ENCODE measurements at places on chromosomes 1 and 21.

- no peak overlapping the region for H3K4me3 ChIP-seq
- H3K4me1 ChIP-seq: peaks cover 15% of the 10 kb centered on the region
- H3K36me3 ChIP-seq: no peaks in the 10 kb centered on the region
- H3K27ac ChIP-seq: no peak overlapping the region
Measured at GRCh38 chr1:9166289-9167235, 37.7 kb upstream of the GPR157 start.

GRCh38 chr1:246930830-246931548 lies 759 bp downstream of the AHCTF1 start:
- peak overlapping the region; percentile 99 for H3K27ac ChIP-seq
- no peaks in the 10 kb centered on the region for H3K36me3 ChIP-seq
- H3K4me1 ChIP-seq: no peaks in the 10 kb centered on the region
- H3K27me3 ChIP-seq: no peaks in the 10 kb centered on the region
- peak overlapping the region; percentile 100 for H3K4me3 ChIP-seq
- DNase-seq: peak; percentile 30

DNA sequence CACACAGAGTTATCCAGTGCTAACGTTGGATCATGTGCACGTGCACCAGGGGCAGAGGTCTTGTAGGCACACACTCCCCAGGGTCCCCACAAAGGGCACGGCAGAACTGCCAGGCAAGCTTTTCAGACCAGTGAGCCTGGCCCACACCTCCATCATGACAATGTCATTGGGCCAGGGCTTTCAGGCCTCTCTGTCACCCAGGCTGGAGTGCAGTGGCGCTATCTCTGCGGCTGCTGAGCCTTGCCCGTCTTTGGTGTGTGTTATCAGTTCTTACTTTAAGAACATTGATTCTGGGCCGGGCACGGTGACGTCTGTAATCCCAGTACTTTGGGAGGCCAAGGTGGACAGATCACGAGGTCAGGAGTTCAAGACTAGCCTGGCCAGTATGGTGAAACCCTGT lies 44.2 kb downstream of the PKNOX1 start:
- no peaks in the 10 kb centered on the region for H3K4me1 ChIP-seq
- peaks cover 10% of the 10 kb centered on the region for H3K36me3 ChIP-seq
- no peak for DNase-seq
- no peak overlapping the region for H3K27ac ChIP-seq
- no peak overlapping the region for H3K4me3 ChIP-seq

DNA sequence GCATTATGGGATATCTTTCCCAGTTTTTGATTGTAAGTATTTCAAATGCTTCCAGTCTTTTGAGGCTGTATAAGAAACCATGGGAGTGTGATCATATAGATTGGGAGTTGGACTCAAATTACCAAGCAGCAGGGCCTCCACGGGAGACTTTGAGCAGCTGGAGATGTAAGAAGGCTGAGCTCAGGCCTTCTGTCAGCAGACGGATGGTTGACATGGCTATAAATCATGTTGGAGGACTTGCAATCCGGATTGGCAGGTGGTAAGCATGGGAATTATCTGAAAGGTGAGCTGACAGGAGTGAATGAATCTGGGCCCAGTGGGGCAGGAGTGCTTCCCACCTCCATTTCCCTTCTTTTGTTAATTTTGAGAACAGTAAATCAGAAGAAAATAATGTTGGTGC lies 83.2 kb upstream of the PPM1J start:
- H3K4me3 ChIP-seq: no peak overlapping the region
- no peaks in the 10 kb centered on the region for H3K36me3 ChIP-seq
- no peaks in the 10 kb centered on the region for H3K27me3 ChIP-seq
- peaks cover 2% of the 10 kb centered on the region for H3K4me1 ChIP-seq

DNA sequence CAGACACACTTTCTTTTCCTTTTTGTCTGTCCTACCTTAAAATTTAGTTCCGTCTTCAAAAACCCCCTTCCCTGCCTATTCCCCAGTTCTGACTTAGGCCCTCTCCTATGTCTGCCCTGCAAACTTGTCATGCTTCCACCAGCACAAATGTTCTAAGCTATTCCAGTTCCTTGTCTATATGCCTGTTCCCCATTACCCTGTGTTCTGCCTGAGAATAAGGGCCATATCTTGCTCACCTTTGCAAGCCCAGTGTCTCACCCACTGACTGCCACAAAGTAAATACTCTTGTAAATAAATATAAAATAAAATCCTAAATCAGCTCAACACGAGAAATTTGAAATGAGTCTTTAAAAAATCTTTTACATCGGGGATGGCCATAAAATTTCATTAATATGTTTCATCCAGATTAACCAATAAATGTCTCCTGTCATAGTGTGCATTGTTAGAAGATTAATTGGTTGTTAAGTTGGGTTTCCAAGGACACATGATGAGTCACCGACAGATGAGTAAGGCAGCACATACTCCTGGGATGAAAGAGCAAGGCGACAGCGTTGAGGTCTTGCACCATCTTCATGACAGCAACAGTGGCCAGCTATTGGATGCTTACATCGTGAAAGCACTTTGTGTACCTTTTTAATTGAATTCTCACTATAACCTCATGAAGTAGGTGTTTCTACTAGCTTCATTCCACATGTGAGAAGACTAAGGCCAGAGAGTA lies 92.6 kb upstream of the NGF start:
- no peak overlapping the region for H3K27ac ChIP-seq
- DNase-seq: no peak
- no peak overlapping the region for H3K4me3 ChIP-seq
- no peaks in the 10 kb centered on the region for H3K27me3 ChIP-seq
- H3K4me1 ChIP-seq: no peaks in the 10 kb centered on the region

DNA sequence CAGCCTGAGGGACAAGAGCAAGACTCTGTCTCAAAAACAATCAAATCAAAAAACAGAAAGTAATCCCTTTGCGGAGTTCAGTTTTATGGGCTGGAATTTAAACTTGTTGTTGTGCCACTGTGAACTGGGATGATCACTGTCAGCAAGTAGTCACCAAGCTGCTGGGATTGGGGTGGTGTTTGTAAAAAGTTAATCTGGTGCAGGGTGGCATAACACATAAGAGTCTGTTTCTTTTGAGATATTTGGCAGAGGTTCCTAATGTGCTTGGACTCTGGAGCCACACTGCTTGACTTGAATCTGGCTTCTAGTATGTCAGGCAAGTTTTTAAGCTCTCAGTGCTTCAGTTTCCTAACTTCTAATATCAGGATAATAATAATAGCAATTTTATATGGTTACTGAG lies 6.6 kb downstream of the CLIC4 start:
- H3K27me3 ChIP-seq: no peaks in the 10 kb centered on the region
- H3K36me3 ChIP-seq: peaks cover 38% of the 10 kb centered on the region
- no peaks in the 10 kb centered on the region for H3K4me1 ChIP-seq
- no peak overlapping the region for H3K4me3 ChIP-seq
- H3K27ac ChIP-seq: no peak overlapping the region

GRCh38 chr1:109635862-109636200 lies 16.2 kb downstream of the AMPD2 start:
- peaks cover 13% of the 10 kb centered on the region for H3K36me3 ChIP-seq
- no peak overlapping the region for H3K27ac ChIP-seq
- H3K4me3 ChIP-seq: no peak overlapping the region
- H3K27me3 ChIP-seq: no peaks in the 10 kb centered on the region

DNA sequence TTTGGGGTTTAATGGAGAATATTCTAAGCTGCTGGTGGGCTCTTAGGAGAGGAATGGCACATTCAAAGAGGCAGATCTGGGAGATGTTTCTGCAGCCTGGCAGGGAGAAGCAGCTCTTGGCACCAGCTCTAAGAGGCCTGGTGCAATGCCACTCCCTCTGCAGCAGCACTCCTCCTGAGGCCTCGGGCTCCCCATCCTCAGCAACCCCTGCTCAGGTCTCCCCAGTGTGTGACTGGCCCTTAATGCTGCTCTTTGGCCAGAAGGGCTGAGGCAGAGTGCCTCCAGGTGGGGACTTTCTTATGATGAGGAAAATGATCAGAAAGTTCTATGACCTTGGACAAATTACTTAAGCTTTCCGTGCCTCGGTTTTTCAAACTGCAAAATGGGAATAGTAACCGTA lies 55.5 kb downstream of the MAB21L3 start:
- no peak overlapping the region for H3K4me3 ChIP-seq
- H3K27ac ChIP-seq: no peak overlapping the region
- no peaks in the 10 kb centered on the region for H3K4me1 ChIP-seq
- no peaks in the 10 kb centered on the region for H3K36me3 ChIP-seq

GRCh38 chr1:33260439-33260838 lies 4.1 kb downstream of the ZNF362 start:
- peaks cover 40% of the 10 kb centered on the region for H3K4me1 ChIP-seq
- H3K27ac ChIP-seq: no peak overlapping the region
- no peak for DNase-seq
- peaks cover 21% of the 10 kb centered on the region for H3K36me3 ChIP-seq
- no peaks in the 10 kb centered on the region for H3K27me3 ChIP-seq

GRCh38 chr1:22039594-22040285 lies 12.8 kb upstream of the CDC42 start:
- no peak overlapping the region for H3K4me3 ChIP-seq
- no peak for DNase-seq
- H3K4me1 ChIP-seq: peaks cover 13% of the 10 kb centered on the region
- H3K36me3 ChIP-seq: no peaks in the 10 kb centered on the region
- H3K27ac ChIP-seq: no peak overlapping the region

DNA sequence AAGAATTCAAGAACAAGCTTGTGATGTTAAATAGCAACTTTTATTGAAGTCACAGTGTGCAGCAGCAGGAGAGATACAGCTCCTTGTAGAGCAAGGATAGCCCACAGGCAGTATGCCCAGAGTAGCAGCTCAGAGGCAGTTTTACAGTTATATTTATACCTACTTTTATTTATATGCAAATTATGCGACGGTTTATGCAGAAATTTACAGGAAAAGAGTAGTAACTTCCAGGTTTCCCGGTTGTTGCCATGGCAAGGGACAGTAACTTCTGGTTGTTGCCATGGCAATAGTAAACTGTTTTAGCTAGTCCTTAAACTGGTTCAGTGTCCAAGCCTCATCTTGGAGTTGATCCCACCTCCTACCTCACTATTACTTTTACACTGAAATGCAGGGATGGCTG lies 344.6 kb upstream of the LYPLAL1 start:
- H3K4me1 ChIP-seq: no peaks in the 10 kb centered on the region
- no peak overlapping the region for H3K27ac ChIP-seq
- DNase-seq: no peak
- H3K4me3 ChIP-seq: no peak overlapping the region
- no peaks in the 10 kb centered on the region for H3K27me3 ChIP-seq

GRCh38 chr21:34313116-34313515 lies 50.7 kb upstream of the KCNE2 start:
- DNase-seq: no peak
- H3K27ac ChIP-seq: no peak overlapping the region
- no peaks in the 10 kb centered on the region for H3K36me3 ChIP-seq
- H3K4me3 ChIP-seq: no peak overlapping the region
- no peaks in the 10 kb centered on the region for H3K4me1 ChIP-seq

GRCh38 chr1:42949312-42950115 lies 9.2 kb downstream of the SLC2A1 start:
- peaks cover 49% of the 10 kb centered on the region for H3K4me1 ChIP-seq
- no peaks in the 10 kb centered on the region for H3K27me3 ChIP-seq
- no peak overlapping the region for H3K4me3 ChIP-seq
- H3K27ac ChIP-seq: no peak overlapping the region
- H3K36me3 ChIP-seq: peaks cover 48% of the 10 kb centered on the region

DNA sequence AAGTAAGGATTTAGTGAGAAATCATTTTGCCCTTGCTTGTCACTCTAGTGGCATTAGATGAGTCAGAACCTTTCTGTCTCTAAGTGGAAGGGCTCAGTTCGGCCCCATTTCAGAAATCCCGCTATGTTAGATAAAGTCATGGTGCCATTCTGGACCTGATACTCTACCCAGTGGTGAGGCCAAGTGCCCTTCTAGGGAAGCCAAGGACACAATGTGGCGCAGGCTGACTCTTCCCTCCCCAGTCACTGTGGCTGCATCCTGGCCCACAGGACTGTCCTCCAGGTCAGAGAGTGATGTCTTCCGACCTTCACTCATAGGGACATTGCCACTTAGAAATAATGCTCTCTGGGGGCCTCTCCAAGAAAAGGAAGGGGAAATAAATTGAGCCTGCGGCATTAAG lies 48.3 kb upstream of the MTR start:
- no peak overlapping the region for H3K27ac ChIP-seq
- no peaks in the 10 kb centered on the region for H3K36me3 ChIP-seq
- no peaks in the 10 kb centered on the region for H3K4me1 ChIP-seq
- H3K4me3 ChIP-seq: no peak overlapping the region
- no peak for DNase-seq
- H3K27me3 ChIP-seq: no peaks in the 10 kb centered on the region

- no peak overlapping the region for H3K27ac ChIP-seq
- DNase-seq: no peak
- peaks cover 20% of the 10 kb centered on the region for H3K4me1 ChIP-seq
Measured at GRCh38 chr1:68173283-68173935, 58.9 kb downstream of the WLS start.

GRCh38 chr1:64745986-64746940 lies 1.4 kb downstream of the RAVER2 start:
- no peaks in the 10 kb centered on the region for H3K36me3 ChIP-seq
- H3K27ac ChIP-seq: no peak overlapping the region
- no peak for DNase-seq
- H3K27me3 ChIP-seq: peaks cover 2% of the 10 kb centered on the region
- H3K4me3 ChIP-seq: peak overlapping the region; percentile 85

DNA sequence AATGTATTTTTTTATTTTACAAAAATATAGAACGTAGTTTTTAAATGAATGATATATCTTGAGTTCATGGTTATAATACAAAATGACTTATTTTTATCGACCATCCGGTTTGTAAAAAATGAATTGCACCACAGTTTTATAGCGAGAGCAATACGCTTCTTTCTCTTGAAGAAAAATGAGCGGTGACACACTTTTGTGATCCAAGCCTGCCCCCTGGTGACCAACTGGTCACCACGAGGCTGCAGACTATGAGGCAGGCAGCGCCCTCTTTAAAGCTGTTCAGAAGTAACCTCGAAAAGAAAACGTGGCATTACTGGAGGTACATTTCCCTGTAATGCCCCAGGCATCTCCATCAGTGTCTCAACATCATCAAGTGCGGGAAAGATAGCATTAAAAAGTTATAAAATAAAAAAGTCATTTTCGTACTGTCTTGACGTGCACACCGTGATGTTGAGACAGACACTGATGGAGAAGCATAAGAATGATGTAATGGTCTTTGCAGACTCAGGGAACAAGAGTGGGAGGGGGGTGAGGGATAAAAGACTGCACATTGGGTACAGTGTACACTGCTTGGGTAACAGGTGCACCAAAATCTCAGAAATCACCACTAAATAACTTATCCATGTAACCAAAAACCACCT lies 734.2 kb upstream of the ADAMTS5 start:
- no peaks in the 10 kb centered on the region for H3K36me3 ChIP-seq
- no peaks in the 10 kb centered on the region for H3K27me3 ChIP-seq
- no peak overlapping the region for H3K4me3 ChIP-seq
- DNase-seq: peak; percentile 69
- H3K4me1 ChIP-seq: no peaks in the 10 kb centered on the region

Measured in neuronal stem cell (in vitro differentiated cells).